ENCODE measurements at places on chromosomes 2 and 18.

GRCh38 chr2:219782737-219783348, 155.4 kb downstream of the SLC4A3 start:
- DNase-seq, result no peak

DNA sequence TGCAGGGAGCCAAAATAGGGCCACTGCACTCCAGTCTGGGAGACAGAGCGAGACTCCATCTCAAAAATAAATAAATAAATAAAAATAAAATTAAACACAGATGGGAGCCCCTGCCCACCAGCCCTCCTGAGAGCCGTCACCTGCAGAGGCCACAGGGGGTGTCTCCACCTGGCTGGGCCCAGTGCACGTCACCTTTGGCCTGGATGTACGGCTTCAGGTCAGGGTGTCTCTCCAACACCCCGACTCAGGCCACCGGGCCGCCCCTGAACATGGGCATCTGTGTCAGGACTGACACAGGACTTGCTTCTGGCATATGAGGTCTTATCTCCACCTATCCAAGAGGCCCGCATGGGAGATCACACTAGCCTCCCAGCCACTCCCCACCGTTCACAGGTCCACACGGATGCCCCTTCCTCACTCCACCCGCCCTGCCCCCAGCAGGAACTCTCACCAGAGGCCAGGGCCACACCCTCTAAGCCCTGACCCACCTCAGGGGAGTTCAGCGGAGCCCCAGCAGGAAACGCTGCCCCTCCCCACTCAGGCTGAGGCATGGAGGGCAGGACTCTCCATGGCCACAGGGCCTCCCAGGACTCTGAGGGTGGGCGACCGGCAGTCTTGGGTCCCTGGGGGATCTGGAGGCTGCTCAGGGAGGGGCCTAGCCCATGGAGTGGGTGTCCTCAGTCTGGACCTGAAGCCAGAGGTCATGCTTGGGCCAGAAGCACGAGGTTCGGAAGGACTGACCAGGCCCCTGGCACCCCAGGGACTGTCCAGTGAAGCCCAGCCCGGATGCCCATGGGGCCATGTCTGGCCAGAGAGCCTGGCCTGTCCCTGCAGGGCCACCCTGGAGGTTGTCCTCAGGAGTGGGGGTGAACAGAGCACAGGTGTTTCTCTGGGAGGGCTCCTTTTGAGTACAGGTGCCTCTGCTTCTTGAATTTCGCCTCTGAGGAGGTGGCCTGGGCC, 1.6 kb upstream of the CROCC2 start:
- no peak for DNase-seq

- DNase-seq, result no peak
Measured at GRCh38 chr2:48587560-48587959, 30.1 kb upstream of the GTF2A1L start.

- DNase-seq, result no peak
Measured at GRCh38 chr2:238974081-238974480, 126.2 kb downstream of the TWIST2 start.

DNA sequence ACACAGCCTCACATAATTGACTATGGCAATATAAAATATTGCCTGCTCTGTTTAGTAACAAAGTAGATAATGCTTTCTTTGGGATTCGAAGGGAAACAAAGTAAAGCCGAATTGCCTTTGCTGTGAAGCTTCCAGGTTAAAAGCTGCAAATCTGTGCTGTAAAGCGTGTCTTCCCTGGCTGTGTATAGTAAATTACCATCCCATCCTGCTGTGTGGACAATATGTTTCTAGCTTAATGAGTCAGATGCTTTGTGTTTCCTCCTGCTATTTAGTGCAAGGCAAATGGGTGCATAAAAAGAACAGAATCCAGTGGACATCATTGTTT, 265.1 kb downstream of the SOCS6 start:
- DNase-seq, result no peak

GRCh38 chr2:233349005-233349998, 5.0 kb upstream of the DGKD start:
- no peak for DNase-seq

DNA sequence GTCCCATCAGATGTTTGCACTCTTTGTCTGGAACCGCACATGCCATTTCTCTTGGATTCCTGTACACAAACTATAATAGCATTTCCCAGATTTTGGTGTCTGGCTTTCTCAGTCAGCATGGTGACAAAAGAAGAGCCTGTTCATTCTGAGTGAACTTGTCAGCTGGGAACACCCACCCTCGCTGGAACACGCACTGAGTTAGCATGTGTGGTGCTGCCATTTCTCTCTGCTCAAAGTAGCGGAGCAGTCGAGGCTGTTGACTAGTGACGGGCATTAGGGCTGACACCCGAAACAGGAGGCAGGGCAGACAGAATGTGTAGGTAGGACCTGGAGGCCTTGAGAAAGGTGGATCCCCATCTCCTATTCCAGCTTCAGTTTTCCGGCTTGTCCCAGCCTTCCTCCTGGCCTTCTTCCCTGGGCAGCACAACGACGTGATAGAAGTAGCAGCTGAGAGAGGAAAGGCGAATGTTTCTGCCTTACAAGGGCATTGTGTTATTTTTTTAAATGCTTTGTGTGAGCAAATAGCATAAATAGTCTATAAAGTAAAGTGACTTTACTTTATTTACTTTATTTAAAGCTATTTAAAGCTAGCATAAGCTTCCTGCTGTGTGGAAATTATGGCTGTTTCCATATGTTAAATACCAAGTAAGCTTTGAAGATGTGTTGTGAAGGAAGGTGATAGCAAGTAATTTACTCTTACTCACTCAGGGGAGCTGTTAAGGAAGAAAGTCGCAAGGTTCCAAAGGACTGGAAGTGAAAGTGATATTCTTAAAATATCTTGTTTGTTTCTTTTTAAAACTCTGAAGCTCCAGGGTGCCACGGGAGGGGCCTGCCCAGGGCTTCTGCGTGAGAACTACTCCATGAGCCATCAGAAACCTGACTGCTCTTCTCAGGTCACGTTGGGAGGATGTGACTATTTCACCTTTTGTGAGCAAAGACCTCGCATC, 272.6 kb downstream of the NEDD4L start:
- peak; percentile 26 for DNase-seq

DNA sequence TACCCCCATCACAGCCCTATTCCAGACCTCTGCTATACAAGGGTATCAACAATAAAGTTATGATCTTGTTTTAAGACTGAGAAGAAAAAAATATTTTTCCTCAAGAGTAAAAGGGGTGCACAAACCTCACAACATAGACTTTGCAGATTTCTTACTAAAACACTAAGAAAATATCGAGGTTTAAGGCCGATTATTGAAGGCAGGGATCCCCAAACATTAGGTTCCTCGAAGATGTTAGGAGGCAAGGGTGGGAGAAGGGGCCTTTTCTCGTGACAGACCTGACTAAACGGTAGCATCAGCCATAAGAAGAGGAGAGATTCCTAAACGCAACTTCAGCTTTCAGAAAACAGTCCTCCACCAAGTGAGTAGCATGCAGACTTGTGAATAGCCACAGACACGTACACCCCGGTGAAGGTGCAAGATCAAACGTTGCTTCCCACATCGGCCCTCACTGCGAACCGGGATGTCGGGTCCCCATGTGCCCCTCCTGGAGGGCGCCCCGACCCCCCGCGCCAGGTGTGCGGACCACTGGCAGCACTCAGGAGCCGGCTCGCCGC, 678 bp downstream of the PIAS2 start:
- DNase-seq, result no peak

DNA sequence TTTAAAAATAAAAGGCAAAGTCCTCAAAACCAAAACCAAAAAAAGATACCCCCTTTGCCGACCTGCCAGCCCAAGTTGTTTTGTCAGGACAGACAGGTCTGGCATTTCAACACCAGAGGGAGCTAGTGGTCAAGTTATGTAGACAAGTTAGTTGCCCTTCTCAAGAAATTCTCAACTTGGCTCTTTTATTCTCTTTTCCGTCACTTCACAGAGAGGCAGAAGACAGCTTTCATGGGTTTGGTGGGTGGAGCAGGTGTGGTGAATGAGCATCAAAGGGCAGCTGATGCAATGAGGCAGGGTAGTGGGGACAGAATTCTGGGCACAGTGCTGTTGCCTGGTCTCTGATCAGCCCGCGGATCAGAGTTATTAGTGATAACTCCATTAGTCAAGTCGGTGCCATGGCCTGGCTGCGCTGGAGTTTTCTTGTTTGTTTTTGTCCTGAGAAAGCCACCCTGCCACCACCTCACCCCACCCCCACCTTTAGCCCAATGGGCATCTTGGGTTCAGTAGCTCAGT, 303.7 kb upstream of the EPAS1 start:
- peak; percentile 62 for DNase-seq

DNA sequence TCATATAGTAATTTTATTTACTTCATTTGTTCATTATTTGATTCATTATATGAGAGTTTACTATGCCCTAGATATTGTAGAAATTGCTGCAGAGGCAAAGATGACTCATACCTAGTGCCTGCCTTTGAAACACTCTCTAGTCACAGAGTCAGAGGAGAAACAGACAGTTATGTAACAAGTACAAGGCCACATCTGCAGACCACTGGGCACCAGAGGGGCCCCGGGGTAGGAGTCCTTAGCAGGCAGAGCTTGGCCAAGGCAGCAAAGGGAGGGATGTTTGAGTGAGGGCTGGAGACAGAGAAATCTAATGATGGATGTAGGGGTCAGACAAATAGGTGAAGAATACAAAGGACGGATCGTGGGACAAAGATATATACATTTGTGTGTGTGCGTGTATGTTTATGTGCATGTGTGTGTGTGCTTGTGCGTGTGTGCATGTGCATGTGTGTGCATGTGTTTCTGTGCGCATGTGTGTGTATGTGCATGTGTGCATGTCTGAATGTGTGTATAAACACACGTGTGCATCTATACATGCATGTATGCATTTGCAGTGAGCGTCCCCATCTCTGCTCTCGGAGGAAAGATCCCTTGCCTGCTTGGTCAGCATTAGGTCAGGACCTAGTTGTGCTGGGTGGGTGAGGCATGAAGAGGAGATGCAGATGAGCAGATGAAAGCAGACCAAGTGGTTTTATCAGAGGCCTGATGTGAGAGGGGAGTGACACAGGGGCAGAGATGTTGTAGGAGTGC, 170.6 kb upstream of the MYT1L start:
- no peak for DNase-seq

- peak; percentile 68 for DNase-seq
Measured at GRCh38 chr2:128638341-128639119, 319.9 kb upstream of the HS6ST1 start.

DNA sequence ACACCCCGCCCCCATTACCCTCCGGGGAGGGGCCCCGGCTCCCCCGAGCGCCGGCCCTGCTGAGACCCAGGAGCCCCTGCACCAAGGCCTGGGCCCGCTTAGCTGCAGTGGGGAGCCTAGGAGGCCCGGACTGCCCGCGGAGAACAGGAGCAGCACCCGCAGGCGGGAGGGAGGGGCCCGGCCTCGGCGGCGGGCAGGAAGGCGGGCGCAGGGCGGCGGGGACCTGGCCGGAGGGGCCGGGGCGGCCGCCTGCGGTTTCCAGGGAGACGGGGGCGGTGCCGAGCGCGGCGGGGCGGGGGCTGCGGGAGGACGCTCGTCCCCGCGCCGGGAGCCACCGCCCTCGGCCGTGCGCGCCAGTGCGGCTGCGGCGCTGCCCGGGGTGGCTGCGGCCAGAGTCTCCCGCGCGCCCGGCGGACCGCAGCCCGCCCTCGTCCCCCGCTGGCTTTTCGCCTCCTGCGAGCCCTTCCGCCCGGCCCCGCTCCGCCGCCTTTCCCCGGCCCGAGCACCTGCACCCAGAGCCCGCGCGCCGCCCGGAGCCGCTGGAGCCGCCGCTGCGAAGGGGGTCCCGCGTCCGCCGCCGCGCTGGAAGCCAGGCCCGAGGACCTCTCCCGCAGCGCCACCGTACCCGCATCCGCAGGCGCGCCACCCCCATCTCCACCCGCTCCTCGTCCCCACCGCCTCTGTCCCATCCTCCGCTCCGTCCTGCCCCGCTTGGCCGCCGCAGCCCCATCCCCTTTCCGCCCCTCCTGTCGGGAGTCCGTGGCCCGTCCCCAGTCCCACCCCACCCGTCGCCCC, 17.2 kb downstream of the GPC1 start:
- DNase-seq, result no peak

DNA sequence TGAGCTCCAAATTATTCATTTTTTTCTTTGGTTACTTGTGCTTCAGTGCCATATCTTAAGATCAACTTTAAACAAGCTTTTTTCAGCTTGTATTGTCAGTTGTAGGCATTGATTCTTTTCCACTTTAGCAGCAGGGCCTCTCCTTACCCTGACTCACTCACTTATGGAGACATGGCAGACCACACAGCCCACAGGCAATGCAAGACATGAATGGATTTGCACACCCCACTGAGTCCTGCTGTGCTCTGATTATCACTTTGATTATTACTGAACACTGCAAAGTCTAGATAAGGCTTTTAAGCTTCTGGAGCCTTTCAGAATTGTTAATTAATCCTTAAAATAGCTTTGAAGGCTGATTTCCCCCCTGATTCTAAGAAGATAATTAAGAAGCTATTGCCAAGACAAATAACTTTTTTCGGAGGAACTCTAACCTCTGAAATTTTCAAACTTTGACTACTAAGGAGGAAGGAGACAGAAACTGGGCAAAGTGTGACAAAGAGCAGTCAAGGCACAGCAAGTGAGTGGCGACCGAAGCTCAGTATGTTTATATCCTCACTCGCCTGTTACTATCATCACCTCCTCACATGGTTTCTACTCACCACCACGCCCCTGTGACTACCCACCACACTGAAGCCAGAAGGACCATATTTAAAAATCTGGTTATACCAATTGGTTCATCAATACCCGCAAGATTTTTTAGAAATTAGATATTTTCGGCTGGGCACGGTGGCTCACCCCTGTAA, 43.3 kb downstream of the CACNB4 start:
- DNase-seq, result no peak

- DNase-seq, result no peak
Measured at GRCh38 chr2:137644731-137645130, 319.5 kb upstream of the HNMT start.

GRCh38 chr2:168986398-168986943, 44.7 kb downstream of the ABCB11 start:
- no peak for DNase-seq

GRCh38 chr2:121214296-121214695, 70.7 kb downstream of the TFCP2L1 start:
- DNase-seq, result no peak

DNA sequence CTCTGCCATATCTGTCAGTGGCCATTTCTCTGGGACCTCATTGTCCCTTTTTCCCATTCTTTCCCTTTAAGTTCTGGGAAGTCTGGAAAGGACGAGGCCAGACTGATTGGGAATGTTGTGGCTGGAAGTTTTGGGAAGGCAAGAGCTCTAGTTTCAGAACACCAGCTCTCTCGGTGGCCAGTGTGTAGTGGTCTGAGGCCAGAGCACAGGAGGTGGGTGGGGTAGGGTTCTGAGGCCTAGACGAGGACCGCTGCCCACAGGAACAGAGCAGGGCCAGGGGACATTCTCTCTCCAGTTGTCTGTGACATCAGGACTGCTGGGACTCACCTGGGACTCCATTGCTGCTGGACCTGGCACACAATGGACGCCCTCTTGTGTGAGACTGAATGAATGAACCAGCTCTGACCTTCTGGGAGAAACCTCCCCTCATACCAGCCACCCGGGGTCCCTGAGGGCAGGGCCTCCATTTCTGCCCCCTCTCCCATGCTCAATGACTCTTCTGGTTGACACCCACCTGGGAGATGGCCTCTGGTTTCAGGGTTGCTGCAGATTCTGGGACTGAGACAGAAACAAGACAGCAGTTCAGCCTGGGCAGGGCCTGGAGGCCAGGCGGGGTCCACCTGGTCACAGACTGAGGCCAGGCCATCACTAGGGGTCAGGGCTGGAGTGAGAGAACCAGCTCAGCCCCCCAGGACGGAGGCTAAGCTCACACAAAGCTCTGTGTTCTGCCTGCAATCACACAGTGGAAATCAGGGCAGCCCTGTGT, 8.4 kb upstream of the NPPC start:
- DNase-seq, result no peak
